GM23248 (cell line): ENCODE measurements at places on chromosomes 16 and 17.

GRCh38 chr17:4483012-4483840 lies 15.5 kb upstream of the SPNS2 start:
- DNase-seq, result no peak

GRCh38 chr17:71986886-71987285 lies 133.9 kb upstream of the SOX9 start:
- no peak for DNase-seq

DNA sequence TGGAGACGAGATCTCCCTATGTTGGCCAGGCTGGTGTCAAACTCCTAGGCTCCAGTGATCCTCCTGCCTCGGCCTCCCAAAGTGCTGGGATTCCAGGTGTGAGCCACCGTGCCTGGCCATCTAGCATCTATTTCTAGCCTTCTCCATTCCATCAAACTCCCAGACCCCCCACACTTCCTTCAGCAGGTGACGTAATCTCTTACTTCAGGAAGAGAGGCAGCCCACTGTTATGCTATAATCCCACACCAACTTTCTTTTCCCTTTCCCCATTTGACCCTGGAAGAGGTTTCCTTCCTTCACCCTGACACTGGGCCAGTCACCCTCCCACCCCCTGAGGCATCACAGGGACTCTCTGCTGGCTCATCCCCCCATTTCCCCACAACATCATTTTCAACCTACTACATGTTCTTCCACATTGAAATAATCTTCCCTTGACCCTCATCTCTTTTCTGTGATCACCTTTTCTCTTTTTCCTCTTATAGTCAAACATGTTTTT lies 7.6 kb downstream of the ITGA2B start:
- DNase-seq, result no peak

DNA sequence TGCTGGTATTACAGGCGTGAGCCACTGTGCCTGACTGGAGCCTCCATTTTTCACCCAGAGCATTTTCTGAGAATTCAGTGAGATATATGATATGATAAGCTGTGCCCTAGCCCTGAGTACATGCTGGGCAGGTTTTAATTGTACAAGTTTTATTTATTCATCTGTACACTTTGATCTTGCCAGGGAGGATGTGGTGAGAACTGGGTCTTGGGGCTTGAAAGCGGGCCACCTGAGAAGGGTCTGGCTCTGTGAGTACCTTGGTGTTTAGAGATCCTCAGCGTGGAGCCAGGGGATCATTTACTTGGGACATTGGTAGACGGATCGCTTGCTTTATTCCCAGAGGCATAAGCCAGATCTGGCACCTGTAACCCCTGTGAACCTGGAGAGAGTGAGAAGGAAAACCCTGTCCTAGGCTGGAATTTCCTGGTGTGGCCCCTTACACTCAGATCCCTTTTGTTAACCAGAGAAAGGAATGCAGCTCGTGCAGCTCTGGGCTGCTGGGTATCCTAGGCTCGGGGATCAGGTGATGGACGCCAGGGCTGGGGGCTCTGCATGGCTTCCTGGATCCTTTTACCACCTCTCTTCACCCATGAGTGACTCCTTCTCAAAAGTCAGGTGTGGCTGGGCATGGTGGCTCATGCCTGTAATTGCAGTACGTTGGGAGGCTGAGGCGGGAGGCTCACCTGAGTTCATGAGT lies 91.9 kb downstream of the ABCC1 start:
- DNase-seq, result no peak

- peak; percentile 91 for DNase-seq
Observed at GRCh38 chr16:12801511-12802042, 2.1 kb downstream of the CPPED1 start.

DNA sequence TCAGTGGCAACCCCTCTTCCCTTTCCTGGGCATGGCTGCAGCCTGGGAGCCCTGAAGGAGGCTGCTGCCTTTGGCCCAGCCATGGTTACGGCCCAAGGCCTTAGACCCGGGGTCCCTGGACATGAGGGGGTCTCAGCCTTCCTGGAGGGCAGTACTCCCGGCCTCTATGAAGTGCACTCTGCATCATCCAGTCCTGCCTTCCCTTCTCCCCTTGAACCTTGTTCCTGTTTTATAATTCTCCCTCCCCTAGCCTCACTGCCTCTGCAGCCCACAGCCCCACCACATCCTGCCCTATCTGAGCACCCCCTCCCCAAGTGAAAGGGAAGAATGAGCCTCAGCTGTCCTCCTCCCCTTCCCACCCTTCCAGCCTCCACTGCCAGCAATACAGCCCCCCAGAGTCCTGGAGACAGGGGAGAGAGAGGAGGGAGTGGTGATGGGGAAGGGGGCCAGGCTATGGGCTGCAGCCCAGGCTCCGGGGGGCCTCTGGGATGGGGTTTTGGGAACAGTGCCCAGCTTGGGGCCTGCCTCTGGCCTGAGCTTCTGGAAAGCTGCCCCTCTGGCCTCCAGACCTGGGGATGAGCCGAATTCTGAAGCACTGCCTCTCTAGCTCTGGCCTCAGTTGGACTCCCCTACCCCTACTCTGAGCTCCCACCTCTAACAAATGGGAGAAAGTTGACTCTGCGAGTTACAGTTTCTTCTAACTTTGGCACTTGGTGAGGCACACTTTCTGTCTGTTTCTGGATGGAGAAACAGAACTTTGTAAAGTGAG lies 7.6 kb downstream of the CCR7 start:
- DNase-seq, result no peak

DNA sequence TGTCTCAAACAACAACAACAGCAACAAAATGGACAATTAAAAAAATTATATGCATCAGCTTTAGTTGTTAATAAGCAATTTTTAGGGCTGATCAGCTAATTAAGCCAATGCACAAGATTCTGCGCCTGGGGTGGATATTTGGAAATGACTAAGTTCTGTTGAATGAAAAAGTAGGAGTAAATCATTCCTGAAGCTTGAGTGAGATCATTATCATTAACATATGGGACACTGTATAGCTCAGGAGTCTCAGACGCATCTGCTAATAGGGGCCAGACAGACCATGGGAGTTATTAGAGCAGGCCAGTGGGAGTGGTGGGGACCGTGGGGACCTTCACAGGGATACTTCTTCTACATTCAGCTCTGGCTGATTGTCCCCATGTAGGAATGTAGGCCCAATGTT lies 22.8 kb downstream of the IRX5 start:
- no peak for DNase-seq

DNA sequence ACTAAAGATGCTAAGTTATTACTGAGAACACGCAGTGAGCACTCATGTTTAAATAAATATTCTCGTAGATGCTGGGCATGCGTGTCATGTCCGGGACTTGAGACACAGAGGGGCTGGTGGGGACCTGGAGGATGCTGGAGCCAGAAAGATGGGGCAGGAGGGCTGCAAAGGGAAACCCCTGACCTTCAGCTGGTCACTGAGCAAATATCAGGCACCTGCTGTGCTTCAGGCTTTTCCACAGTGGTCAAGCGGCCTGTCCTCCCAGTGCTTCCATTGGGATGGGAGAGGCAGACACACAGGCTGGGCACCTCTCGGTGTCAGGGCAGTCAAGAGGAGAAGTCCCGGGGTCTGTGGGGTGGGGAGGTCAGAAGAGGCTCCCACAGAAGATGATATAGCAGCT lies 211.4 kb downstream of the GSG1L start:
- no peak for DNase-seq

GRCh38 chr16:74431516-74431915 lies 10.2 kb upstream of the CLEC18B start:
- no peak for DNase-seq

DNA sequence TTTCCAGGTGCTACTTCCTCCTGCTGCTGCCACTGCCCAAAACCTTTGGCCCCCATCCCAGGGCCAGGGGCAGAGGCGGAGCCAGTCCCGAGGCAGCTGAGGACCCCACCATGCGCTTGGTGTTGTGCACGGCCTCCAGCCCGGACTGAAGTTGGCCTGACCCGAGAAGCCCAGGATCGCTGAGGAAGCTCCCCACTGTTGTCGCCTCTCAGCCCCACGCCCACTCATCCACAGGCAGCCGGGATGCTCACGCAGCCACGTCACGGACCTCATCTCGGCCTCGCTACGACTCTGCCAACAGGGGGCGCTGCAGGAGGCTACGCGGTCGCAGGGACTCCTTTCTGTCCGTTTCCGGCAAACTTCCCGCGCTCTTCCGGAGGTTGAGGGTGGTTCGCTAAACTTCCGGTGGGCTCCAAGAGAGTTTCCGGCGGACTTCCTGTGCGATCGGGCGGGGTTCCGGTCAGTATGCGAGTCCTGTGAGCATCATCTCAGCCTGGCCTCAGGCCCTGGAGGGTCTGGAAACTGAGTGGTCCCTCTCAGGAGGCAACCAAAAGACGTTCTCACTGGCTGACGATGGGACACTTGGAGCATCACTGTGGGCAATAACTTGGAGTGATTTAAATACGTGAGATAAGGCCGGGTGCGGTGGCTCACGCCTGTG lies 12.4 kb downstream of the ZG16B start:
- DNase-seq, result peak; percentile 32

- peak; percentile 64 for DNase-seq
Observed at GRCh38 chr17:38352245-38353085, 821 bp downstream of the SOCS7 start.

GRCh38 chr17:3528880-3529511 lies 28.6 kb downstream of the TRPV3 start:
- no peak for DNase-seq

DNA sequence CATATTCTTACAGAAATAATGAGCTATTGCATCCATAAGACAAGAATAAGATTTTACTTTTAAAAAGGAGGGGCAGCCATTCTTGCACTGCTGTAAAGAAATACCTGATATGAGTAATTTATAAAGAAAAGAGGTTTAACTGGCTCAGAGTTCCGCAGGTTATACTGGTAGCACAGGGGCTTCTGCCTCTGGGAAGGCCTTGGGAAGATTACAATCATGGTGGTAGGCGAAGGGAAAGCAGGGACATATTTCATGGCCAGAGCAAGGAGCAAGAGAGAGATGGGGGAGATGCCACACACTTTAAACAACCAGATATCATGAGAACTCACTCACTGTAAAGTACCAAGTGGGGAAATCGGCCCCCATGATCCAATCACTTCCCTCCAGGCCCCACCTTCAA lies 20.9 kb upstream of the CSNK2A2 start:
- DNase-seq, result no peak

GRCh38 chr17:39591958-39592954 lies 15.5 kb downstream of the NEUROD2 start:
- peak; percentile 49 for DNase-seq

DNA sequence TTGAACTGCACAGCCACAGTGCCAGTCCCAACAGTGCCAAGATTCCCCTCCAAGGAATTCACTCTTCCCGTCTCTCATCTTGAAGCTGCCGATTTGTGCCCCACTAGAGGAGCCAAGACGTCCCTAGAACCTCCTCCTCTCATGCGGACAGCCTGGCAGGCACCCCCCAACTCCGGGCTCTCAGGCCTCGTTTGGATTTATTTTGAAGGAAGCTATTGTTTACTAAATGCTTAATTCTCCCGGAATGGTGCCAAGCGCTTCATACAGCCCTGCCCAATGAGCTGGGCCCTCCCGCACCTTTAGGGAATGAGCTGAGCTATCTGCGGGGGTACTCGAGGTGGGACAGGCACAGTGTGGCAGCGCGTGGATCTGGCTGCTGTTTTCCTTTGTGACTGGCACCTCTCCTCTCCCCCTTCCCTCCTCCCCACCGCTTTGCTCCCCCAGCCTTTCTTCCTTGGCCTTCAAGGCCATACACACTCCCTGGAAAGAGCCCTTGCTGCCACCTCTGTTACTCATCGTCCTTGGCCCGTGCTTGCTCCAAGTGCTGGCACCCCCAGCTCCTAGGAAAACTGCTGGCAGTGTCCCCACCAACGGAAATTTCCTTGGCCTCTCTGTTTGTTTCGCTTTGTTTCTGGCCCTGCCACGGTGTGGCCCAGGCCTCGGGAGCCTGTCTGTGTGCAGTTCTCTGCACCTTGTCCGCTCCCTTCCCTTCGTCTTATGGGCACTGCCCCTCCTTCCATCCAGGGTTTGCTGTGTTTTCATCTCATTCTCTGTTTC lies 49.9 kb upstream of the CDR2 start:
- peak; percentile 85 for DNase-seq

GRCh38 chr17:42248351-42249179 lies 27.6 kb downstream of the STAT5B start:
- DNase-seq, result peak; percentile 94

DNA sequence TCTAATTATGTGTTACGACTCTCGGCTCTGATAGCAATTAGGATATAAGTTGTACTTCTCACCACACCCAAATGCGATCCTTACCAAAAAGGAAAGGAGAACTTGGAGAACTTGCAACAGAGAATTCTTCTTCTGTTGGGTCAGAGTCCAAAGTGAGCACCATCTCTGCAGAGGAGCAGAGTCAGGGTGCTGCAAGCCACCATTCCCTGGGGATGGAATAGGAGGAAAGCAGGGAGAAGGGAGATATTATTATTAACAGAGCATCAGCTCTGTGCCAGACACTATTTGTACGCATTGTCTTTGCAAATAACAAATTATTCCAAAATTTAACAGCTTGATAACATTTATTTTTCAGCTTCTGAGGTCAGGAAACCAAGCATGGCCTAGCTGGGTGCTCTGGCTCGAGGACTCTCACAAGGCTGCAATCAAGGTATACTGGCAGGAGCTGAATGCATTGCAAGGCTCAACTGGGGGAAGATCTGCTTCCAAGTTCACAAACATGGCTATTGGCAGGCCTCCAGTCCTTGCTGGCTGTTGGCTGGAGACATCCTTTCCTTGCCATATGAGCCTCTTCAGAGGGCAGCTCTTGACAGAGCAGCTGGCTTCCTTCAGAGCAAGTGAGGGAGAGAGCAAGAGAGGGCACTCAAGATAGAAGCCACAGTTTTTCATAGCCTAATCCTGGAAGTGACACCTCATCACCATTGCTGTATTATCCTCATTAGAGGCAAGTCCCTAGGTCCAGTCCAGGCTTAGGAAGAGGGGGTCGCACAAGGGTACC lies 296.2 kb upstream of the CDH5 start:
- peak; percentile 29 for DNase-seq

- DNase-seq, result peak; percentile 82
Observed at GRCh38 chr16:69131839-69132423, 457 bp downstream of the CHTF8 start.

- DNase-seq, result no peak
Observed at GRCh38 chr16:49058382-49058781, 223.3 kb downstream of the CBLN1 start.

- DNase-seq, result no peak
Observed at GRCh38 chr17:64785011-64785421, 122.9 kb upstream of the SMURF2 start.

- DNase-seq, result peak; percentile 25
Observed at GRCh38 chr16:3454093-3454492, 10.6 kb downstream of the NAA60 start.

GRCh38 chr17:2707721-2708584 lies 3.6 kb downstream of the CLUH start:
- peak; percentile 40 for DNase-seq

GRCh38 chr17:9890124-9890523 lies 14.9 kb downstream of the RCVRN start:
- peak; percentile 53 for DNase-seq

DNA sequence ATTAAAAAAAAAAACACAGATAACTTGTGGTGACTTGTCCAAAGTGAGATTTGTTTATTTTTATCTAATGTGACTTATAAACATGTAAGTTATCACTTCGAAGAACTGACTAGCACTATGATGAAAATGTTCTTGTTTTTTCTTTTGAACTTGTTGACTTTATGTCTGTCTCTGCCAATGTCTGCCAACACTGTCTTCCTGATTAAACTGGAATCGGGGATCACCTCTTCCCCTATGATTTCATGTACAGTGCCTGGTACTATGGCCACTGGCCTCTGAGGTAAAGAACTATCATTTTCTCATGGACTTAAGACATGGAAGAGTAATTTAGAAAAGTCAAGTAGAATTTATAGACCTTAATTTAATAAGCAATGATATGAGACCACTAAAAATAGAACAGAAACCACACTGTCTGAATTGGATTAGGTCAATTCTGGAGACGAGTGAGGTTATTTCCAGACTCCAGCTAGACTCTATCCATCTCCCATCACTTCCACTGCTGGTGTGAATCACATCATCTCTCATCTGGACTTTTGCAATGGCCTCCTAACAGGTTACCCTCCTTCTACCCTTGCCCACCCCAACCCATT lies 8.9 kb downstream of the C17orf78 start:
- no peak for DNase-seq
